ENCODE measurements at places on chromosomes 2 and 18.

DNA sequence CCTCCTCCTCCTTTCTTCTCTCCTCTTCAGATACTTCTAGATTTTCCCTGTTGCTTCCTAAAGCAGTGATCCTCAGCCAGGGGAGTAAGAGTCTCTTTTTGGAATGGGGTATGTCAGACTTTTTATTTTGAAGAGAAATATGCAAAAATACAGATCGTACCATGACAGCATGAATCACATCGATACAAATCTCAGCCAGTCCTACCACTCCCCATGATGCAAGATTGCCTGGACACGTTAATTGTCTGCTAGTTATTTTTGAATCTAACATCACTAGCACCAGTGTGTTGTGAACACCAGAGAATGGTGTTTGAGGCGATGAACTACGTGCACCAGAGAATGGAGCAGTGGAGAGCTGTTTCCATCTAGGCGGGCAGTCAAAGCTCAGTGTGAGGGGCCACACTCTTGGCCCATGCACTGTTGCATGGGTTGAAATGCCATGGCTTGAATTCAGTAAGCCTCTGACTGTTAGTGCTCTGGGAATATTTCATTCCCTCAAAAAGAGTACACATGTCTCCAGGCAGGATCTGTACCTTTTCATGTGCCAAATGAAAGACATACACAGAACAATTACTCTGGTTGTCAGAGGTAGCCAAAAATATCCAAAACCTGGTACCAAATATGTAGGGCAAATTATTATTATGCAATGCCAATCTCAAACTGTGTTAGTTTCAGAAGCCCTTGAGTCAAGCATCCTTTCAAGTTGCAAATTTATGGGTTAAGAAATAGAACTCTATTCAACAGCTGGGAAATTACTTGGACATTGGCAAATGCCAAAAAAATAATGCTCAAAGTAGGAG is 46.3 kb upstream of the RALBP1 start:
- no peak for DNase-seq

GRCh38 chr2:200181755-200182154 is 124.7 kb upstream of the SPATS2L start:
- DNase-seq, result no peak

DNA sequence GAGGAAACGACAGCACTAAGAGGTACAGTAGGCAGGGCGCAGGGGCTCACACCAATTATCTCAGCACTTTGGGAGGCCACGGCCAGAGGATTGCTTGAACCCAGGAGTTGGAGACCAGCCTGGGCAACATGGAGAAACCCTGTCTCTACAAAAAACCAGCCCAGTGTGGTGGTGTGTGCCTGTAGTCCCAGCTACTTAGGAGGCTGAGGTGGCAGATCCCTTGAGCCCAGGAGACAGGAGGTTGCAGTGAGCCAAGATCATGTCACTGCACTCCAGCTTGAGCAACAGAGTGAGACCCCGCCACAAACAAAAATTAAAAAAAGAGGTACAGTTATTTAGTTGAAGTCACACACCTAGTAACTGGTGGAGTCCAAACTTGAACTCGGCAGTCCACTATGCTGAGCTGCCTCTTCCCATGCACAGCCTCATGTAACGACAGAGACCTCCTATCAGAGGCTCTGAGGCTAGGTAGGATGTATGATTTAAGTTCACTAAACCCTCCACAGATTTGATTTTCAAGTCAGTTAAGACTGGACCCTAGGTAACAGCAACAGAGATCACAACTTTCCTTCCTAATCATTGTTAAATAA is 8.7 kb downstream of the STK17B start:
- DNase-seq, result no peak

GRCh38 chr2:164457271-164457670 is 164.0 kb downstream of the GRB14 start:
- DNase-seq, result no peak

- DNase-seq, result peak; percentile 60
These were observed 948 bp upstream of the GATA6 start for GRCh38 chr18:22168360-22168921.

DNA sequence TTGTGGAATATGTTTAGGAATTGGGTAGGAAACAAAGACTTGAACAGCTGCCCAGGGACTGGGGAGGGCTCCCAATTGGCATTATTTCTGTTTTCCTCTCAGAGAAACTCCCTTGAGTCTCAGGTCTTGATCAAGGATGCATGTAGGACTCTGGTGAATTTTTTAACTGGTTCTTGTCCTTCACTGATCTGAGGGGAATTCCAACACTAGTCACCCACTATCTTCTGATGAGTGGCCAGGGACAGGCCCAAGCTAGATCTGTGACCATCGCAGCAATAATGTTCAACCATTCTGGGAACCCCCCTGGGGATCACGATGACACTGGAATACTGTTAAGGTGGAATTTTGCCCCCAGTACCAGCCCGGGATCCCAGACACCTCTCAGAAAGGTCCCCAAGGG is 132.0 kb downstream of the SH3BP4 start:
- DNase-seq, result no peak

GRCh38 chr18:11607906-11608305 is 1.5 kb upstream of the SLC35G4 start:
- no peak for DNase-seq

DNA sequence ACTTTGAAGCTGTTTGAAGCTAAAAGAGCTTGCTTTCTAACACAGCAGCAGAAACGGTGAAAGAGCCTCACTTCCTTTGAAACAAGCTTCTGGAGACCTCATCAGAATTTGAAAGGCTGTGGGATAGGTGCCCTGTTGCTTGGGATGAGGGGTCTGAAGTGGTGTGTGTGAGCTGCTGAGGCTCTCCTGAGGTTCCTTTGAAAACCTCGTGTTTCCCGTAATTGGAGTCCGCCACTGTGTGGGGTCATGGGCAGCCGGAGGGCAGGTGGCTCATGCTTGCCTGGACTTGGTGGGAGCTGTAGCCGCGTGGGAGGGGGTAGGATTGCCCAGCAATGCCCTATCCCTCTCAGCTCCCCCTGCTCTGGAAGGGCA is 34.4 kb downstream of the CABLES1 start:
- DNase-seq, result no peak

DNA sequence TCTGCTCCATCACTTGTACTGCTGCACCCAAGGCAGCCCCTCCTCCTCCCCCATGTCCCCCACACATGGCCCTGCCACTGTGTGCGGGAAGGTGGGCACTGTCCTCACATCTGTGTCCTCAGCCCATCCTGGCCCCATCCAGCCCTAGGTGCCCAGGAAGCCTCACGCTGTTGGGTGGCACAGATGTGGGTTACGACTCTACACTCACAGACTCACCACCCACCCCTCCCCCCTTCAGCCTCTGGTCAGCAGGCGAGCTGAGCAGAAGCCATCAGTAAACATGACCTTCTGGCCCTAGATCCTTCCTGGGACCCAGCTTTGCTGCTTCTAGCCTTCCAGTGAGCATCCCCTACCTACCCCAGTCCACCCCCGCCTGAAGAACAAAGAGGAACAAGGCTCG is 43.0 kb downstream of the ADCY3 start:
- no peak for DNase-seq

- DNase-seq, result no peak
These were observed 37.3 kb upstream of the ZNF512 start for GRCh38 chr2:27545348-27546141.

GRCh38 chr2:226652369-226652768 is 147.3 kb downstream of the IRS1 start:
- DNase-seq, result no peak

GRCh38 chr2:158806941-158807340 is 11.8 kb downstream of the DAPL1 start:
- DNase-seq, result no peak

GRCh38 chr2:7744827-7745226 is 827.6 kb downstream of the RNF144A start:
- no peak for DNase-seq

DNA sequence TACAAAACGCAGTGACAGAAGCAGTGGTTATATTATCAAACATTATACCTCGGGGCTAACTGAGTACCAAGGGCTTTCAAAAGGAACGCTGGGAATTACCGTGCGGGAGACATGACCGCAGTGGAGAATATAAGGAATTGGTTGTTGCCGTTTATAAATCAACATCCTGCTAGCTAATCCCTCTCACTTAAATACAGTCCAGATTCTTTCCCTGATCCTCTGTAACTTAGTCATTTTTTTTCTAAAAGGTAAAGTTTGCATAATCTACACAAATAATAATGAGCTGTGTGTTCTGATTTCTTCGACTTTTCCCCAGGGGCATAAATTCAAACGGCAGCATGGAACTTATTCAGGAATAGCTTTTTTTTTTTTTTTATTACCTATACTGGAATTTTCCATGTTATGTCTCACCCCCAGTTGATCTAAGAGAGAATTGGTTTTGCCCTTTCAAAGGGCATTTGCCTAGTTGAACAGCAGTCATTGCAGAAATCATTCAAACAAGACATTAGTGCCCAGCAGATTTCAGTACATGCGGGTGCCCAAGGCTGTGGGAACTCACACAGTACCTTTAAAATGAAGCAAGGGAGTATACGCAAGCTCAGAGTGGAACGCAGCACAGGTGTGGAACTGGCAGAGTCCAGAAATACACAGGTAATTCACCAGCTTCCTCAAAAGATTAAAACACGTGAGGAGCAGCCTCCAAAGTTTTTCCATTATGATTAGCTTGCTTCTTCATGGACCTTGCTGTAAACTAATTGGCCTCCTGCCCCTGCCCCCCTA is 63.9 kb downstream of the SMIM21 start:
- DNase-seq, result no peak

DNA sequence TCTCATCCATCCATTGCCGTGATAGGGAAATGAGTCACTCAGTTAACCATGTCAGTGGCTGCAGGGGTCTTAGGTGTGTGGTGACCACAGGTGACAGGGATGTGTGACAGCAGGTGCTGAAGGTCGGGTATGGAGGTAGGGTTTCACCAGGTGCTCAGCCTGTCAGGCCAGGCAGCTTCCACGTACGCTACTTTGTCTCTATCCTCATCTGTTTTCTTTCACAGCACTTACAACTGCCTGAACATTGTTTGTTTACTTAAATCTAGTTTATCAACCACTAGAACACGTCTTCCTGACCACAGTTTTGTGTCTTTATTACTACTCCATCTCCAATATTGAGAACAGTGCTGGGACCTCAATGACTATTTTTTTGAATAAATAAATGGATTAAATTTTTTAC is 11.4 kb upstream of the UXS1 start:
- DNase-seq, result no peak

DNA sequence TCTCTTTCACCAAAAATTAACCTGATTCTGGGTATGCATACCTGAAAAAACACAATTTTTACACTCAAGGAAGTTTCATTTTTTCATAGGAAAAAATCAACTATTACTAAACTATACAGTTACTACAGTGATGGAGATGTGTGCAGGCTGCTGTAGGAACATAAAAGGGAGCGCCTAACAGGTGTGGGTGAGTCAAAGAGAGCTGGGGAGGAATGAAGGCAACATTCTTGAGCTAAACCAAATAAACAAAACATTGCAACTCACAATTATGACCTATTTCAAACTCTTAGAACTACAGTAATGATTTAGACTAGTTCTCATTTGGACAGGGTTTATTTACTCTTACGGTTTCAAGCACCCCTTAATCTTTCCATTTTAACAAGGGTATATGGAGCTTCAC is 13.4 kb upstream of the CLASP1 start:
- no peak for DNase-seq

DNA sequence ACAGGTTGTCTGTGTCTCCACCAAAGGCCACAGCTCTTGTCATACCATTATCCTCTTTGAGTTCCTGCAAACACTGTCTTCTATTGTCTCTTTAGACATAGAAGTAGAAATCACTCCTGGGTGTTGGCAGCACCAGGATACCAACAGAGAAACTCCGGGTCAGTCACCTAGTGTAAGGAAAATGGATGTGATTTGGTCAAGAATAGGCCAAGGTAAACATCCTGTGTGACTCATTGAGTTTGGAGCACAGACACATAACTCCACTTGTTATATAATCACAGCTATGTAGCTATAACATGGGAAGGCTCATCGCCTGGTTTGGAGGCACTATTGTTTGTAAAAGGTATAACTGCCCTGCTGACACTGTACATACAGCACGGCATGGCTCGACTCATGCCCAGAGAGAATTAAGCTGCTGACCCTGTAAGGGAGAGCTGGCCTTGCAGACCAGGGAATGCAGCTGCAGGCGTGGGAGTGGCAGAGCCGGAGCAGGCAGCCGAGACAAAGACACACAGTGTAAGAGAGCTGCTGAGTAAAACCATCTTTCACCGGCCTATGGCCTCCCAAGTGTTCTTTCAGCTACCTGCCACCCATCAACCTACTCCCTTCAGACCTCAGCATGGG is 3.4 kb upstream of the TXNL1 start:
- DNase-seq, result peak; percentile 74

- DNase-seq, result peak; percentile 77
These were observed 80.9 kb downstream of the PPP1R1C start for GRCh38 chr2:182066400-182067087.

DNA sequence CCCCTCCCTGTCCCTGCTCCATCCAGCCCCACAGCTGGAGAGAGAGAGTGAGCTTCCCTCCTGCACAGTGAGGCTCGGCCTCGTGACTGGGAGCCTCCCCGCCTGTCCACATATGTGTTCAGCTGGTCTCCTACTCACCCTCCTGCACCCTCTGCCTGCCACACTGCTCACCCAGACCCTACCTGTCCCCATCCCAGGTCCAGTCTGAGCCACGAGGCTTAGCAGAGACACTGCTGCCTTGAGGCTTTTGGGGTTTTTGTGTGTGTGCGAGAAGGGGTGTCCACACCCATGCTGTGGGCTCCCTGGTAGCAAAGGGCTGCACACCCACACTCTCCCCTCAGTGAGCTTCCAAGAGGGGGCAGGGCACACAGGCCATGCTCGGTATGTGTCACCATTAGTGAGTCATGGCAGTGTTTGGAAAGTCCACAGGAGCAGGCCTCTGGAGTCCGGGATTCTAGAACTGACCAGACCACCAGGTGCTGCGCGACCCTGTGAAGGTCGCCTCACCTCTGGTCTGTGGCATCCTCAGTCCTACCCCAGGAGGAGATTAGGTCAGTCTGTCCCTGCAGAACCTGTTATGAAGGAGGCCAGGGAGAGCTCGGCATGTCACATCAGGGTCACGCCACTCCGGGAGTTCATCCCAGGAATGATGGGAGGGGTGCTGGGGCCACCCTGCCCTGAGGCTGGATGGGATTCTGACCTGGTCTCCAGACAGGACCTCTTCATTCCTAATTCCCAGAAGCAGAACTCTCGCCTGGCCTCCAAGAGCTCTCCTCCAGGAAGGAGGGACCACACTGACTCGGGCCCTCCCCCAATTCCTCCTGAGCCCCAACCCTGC is 39.9 kb upstream of the SMAD7 start:
- DNase-seq, result peak; percentile 62

DNA sequence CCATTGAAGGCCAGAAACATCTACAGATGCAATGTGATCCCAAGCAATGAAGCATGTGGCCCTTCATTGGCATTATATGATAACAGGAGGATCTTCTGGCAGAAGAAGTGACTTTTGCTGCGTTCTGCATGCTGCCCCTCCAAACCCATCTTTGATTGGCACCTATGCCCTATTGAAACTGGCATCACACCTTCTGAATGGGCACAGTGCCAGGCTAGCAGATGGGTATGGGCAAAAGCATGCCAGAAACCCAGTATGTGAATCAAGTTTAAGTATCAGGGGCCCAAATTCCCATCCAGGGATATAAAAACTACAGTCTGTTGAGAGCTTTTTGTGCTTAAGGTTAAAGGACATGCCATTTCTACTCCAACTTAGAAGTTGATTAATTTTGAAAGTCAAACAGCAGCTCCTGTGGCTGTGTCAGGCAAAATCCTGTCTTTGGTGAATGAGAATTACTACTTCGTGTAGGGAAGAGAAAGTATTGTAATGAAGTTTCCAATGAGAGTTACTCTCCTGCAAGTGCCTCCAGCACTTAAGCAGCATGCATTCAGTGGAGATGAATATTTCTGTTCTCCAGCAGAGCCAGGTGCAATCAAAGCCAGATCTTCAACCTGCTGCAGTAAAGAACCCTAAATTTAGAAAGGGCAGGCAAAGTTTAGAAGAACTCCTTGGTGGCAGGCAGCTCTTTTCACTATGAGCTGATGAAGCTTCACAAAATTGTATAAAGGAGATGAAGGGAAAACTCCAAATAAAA is 8.6 kb downstream of the VRK2 start:
- DNase-seq, result no peak
